ENCODE measurements at places on chromosomes 2 and 18.

GRCh38 chr2:120913972-120914838 lies 178.5 kb downstream of the GLI2 start:
- no peak for DNase-seq

DNA sequence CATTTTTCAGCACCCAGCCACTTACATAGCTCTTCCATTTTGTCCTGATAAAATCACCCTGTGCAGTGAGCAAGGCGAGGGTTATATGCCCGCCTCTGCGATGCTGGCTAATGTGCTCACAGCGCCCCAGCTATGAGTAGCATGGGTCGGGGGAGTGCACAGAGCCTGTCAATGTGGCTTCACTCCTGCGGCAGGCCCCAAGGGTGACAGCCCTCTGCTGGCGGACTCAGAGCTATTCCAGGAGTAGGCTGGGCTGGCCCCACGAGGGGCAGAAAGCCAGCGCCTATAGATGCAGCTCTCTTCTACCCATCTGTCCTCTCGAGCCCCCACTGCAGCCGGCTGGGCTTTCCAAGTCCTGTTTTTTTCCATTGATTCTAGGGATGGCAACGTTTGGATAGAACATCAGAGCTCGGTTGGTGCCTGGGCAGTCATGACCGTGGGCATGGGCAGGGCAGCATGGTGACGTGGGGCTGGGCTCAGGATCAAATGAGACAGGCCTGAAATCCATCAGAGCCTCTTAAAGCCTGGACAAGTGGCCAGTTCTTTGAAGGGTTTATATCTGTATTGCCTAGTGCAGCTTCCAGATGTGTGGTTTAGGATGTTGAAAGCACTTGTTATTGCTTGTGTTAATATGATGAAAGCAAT lies 134.7 kb downstream of the MCFD2 start:
- DNase-seq: peak; percentile 79

- DNase-seq: peak; percentile 61
These were observed 617 bp downstream of the CCDC142 start for GRCh38 chr2:74481961-74482800.

- DNase-seq: no peak
These were observed 17.7 kb upstream of the PDCL3 start for GRCh38 chr2:100544911-100545596.

DNA sequence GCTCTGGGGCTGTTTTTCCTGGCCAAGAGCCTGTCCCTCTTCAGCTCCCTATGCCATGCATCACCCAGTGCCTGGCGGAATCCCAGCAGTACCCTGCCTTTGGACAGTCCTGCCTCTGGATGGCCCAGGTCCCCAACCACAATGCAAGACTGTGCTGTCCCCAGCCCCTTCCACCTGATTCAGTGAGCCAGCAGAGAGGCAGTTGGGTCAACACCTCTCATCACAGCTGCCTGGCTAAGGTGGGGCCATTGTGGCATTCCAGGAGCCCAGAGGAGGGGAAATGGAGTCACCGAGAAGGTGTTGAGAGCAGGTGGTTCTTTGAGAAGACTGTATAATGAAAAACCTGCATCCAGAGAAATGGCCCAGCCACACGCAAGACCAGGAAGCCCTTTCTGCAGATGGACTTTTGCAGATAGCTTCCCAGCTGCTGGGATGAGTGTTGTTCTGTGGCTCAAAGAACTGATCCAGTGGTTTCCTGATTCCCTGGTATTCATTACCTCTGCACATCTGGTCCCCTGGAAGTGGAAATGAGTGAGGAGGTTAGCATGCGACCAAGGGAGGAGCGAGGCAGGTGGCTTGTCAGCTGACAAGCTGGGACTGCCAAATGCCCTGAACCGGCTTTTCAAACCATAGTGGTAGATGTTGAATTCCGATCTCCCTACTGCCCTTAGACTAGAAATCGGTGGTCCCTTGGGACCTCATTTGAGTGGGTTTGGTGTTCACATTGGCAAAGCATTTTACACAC lies 1.7 kb upstream of the ASPRV1 start:
- DNase-seq: peak; percentile 33

DNA sequence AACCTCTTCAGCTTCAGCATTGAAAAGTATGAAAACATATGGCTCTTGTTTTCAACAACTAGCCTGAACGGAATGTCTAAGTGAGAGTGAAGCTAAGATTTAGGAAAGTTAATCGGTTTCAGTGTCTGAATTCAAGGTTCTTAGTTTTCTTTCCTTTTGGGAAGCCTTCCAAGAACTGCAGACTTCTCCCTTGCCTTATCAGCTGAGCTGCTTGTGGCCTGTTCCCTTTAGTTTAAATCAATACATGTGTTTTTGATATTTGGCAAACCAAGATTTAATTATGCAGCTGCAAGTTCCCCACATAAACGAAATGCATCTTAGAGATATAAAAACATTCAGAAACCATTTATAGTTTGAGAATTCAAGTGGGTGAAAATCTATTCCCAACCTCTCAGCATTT lies 274.3 kb upstream of the NRP2 start:
- DNase-seq: no peak

- DNase-seq: no peak
These were observed 883.3 kb downstream of the CNTNAP5 start for GRCh38 chr2:124908411-124908810.

- peak; percentile 44 for DNase-seq
These were observed 95.3 kb downstream of the EIPR1 start for GRCh38 chr2:3282056-3282998.

DNA sequence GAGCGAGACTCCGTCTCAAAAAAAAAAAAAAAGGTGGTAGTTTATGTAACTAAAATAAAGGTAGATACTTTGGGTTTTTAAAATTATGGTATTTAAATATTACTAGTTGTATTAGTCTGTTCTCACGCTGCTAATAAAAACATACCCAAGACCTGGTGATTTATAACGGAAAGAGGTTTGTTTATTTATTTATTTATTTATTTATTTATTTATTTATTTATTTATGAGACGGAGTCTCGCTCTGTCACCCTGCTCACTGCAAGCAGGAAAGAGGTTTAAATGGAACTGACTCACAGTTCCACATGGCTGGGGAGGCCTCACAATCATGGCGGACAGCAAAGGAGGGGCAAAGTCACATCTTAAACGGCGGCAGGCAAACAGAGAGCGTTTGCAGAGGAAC lies 196.0 kb downstream of the CALCRL start:
- no peak for DNase-seq

GRCh38 chr2:236790963-236791362 lies 221.3 kb downstream of the ACKR3 start:
- DNase-seq: no peak

- no peak for DNase-seq
These were observed 42.2 kb upstream of the ARHGAP15 start for GRCh38 chr2:143087033-143087432.

GRCh38 chr2:49988276-49988675 lies 834.0 kb upstream of the FSHR start:
- DNase-seq: no peak

- DNase-seq: no peak
These were observed 57.9 kb downstream of the FAM171B start for GRCh38 chr2:186751790-186752189.

- DNase-seq: no peak
These were observed 293.0 kb downstream of the KCNS3 start for GRCh38 chr2:18171191-18172139.

DNA sequence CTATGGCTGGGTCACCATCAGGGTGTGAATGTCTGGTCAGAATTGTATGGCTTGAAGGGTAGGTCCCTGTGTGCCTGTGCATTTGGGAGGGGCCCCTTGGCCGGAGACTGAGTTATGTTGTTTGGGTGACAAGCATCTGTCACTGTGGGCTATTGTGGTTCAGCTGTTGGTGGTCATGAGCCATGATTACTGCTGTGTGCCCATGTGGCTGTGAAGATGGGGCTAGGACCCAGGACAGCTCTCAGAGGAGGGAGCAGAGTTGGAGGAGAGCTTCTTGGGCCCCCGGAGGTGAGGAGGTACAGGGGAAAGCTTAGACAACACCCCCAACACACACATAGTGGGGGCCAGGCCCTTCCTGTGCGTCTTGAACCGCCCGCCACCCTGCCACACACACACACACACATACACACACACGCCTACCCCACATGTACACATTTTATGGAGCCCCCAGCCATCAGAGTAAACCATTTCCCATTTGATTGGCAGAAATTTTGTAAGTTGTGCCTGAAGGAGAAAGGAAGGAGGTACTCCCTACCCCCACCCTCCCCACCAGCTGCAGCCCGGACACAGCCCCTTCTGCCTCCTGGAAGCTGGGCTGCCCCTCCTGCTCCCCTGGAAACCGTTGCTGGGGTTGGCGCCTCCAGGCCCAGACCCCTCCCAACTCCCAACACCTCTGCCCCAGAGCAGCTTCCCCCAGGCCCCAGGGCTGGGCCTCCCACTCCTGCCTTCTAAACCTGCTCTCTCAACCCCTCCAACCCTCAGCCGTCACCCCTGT lies 2.0 kb downstream of the GAREM2 start:
- DNase-seq: no peak

DNA sequence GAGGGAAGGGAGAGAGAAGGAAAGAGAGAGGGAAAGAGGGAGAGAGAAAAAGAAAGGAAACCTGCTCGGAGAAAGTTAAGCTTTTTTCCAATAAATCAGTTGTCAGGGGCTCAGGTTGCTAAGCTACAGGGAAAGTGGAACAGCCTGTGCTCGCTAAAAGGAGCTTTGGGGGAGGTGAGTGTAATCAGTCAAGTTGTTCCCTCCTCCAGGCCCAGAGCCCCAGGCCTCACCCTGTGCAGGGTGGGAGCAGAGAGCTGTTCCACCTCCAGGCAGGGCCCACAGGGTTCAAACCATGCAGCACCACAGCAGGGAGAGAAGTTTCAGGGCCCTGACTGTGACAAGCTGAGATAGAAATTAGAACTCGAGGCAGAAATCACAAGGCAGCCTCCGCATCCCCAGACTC lies 56.4 kb upstream of the PPP1CB start:
- DNase-seq: peak; percentile 68

- no peak for DNase-seq
These were observed 26.6 kb downstream of the BIN1 start for GRCh38 chr2:127080226-127080937.

DNA sequence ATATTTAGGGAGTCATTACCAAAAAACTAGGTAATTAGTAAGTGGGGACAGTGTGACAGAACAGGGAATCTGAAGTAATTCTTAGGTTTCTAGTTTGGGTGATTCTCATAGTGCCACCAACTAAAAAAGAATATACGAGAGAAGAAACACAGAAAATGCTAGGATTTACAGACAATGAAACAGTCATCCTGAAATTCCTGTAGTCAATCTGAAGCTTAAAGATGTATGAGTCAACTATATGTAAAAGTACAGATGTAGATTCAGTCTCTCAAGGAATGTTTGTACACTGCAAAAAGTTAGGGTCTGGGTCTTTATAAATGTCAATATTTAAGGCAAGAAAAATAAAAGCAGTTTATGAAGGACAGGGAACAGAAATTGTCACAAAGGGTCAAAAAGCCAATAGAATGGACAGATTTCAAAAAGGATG lies 107.0 kb downstream of the STRN start:
- DNase-seq: no peak

- DNase-seq: peak; percentile 91
These were observed at the start of gene TGFA for GRCh38 chr2:70553584-70554337. Gene TGFA, minus strand, starts transcription at chr2:70553826. Its CDS starts 59 bp downstream, at chr2:70553767.

DNA sequence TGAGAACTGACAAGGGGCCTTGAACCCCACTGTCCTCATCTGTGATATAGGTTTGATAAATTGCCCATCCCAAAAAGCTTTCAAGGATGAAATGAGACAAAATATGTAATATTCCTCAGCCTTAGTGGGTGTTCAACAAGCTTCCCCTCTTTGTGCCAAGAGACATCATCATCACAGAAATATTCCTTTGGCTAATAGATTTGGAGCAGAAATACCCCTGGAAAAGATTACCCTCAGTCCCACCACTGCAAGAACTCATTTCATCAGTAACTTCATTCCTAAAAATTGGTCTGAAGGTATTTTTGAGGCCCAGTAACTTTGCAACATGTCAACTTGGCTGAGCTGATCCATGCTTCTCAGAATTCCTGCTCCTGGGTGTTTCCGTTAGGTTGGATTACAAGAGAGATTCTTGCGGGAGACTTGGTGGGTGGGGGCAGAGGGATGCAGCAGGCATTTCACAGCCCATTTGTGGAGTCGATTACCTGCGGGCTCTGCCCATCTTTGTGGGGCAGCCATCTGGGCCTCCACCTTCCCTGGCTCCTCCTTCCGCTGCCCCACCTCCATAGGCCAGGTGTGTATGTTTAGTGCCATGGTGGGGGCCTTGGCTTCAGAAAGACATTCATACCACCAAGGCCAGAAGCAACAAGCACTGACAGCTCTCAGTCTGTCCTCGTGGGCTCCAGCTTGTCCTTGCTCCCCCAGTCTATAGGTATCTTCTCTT lies 263.9 kb downstream of the GLI2 start:
- no peak for DNase-seq

GRCh38 chr18:54261894-54262293 lies 7.4 kb upstream of the POLI start:
- DNase-seq: no peak
